Right kidney (tissue), 9 donors: ENCODE measurements at places on chromosomes 7 and 10.

- no peak for DNase-seq
Measured at GRCh38 chr10:110485541-110485940, 12.2 kb upstream of the DUSP5 start.

- DNase-seq, result peak; percentile 8
Measured at GRCh38 chr7:34158368-34159153, 253.2 kb downstream of the BMPER start.

DNA sequence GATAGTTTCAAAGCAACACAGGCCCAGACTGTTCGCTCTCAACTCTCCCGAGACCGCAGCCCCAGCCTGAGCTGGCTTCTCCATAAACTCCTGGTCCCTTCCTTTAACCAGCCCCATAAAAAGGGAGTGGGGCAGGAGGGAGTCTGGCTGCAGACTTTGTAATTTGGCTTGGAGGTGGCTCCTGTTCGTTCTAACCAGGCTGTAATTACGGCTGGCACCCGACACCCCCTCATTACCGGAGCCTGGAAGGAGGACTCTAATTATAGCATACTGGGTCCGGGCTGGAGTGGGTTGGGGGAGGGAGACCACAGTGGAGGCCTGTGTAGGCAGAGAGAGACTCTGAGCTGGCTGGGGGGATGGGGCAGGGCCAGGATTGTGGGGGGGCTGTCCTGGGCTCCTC is 49.7 kb downstream of the UNC5B start:
- DNase-seq, result no peak

GRCh38 chr7:134696261-134696660 is 49.6 kb downstream of the BPGM start:
- DNase-seq, result no peak

- DNase-seq, result no peak
Measured at GRCh38 chr7:154832557-154833138, 170.3 kb downstream of the PAXIP1 start.

DNA sequence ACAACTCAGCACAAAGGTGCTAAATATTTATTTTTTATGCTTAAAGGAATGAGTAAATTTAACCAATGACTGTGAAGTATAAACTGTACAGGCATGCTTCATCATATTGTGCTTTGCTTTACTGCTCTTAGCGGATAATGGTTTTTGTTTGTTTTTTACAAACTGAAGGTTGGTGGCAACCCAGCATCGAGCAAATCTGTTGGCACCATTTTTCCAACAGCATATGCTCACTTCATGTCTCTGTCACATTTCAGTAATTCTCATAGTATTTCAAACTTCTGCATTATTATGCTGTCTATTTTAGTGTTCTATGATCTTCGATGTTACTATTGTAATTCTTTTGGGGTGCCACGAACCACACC is 22.8 kb downstream of the BRAF start:
- DNase-seq, result no peak

GRCh38 chr10:109977382-109977806 is 30.4 kb upstream of the ADD3 start:
- DNase-seq, result no peak

DNA sequence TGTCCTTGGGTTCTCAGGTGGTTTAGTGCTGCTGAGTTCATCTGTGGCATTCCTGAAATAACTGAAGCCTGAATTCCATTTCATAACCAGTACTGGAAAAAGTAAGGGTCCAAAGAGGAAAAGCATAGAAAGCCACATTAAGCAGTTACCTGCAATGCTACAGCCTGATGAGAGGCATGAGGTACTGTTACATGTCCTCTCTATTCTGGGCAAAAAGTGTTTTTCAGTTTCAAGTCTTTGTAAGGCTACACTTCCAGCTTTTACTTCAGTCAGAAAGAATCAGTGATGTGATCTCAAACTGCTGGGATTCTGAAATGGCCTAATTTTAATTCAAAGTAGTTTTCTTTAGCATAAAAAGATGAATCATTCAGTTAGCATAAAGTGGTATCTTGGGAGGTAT is 369.5 kb downstream of the PHF14 start:
- no peak for DNase-seq

DNA sequence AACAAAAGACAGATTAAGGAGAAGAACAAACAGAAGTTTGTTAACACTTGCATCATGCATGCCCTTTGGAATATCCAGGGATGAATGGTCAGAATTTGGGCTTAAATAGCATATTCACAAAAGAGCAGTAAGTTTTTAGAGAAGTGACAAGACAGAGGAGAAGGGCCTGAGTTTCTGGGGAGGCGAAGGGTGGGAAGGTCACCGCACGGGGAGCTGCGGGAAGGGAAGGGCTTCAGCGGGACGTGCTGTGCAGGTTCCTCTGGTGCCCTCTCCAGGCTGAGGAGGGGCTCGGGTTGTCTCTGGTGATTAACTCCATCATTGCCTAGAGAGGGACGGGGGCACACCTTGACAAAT is 10.4 kb upstream of the ZNF22 start:
- peak; percentile 37 for DNase-seq

- DNase-seq, result no peak
Measured at GRCh38 chr7:139431010-139431409, 52.5 kb downstream of the KLRG2 start.

DNA sequence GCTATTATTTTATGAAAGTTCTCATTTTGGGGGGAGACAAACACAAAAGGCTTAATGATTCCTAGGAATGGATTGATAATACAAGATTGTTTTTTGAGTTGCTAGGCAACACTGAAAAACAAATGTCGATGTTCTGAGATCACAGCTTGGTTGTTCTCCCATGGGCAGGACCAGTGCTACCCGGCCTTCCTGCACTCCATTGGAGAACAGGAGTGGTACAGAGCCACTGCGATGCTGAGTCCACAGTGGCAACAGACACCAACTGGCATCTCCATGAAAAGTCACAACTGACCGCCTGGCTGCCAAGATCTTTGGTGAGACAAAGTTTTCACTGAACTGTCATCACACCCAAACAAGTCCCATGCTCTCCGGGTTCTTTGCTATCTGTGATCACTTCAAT is 68.9 kb upstream of the NMT2 start:
- no peak for DNase-seq

GRCh38 chr7:73595358-73595757 is 17.0 kb upstream of the TBL2 start:
- DNase-seq, result no peak

- DNase-seq, result no peak
Measured at GRCh38 chr10:20005638-20006037, 189.4 kb downstream of the PLXDC2 start.
